Smooth muscle cell of the coronary artery (primary cell): ENCODE measurements at places on chromosomes 3 and 15. TPM values are rescaled to one million over a fixed set of nuclear protein-coding genes. Genes with fewer than 3 reads are reported as not detected.

Gene UPK1B
- not detected in 2 replicates for total RNA-seq

Gene TGM4
- 0.15 TPM in 1 of 2 replicates, not detected in the other for total RNA-seq

Gene PLIN1
- under 0.01 and 0.15 TPM in 2 replicates for total RNA-seq

Gene STRIT1
- total RNA-seq = not detected in 2 replicates

Gene TM4SF4
- 1.2 TPM in 1 of 2 replicates, not detected in the other for total RNA-seq

Gene PTX3
- 809 and 818 TPM in 2 replicates for total RNA-seq

Gene CPA3
- not detected in 2 replicates for total RNA-seq

Gene CHRD
- 0.08 and 1.4 TPM in 2 replicates for total RNA-seq

Gene REC114
- not detected in 2 replicates for total RNA-seq

Gene UBR1
- total RNA-seq = 38.3 and 43.8 TPM in 2 replicates
